Osteoblast (primary cell): ENCODE measurements at places on chromosomes 6 and 20. TPM values are rescaled to one million over a fixed set of nuclear protein-coding genes. Genes with fewer than 3 reads are reported as not detected.
A peak's percentile ranks its signal among the peaks of the same experiment; 100 is the strongest.

Gene OR10C1
- not detected in 2 replicates for total RNA-seq

Gene SNAP25
- 1.8 TPM in 2 replicates for total RNA-seq

Gene HSP90AB1
- 676 and 702 TPM in 2 replicates for total RNA-seq

Gene HLA-DPA1
- total RNA-seq = 5.4 and 30.4 TPM in 2 replicates

Gene MPIG6B
- total RNA-seq = not detected in 2 replicates

Gene RSPO4
- total RNA-seq = not detected in 2 replicates

Gene PKIB
- total RNA-seq = 0.72 and 3.5 TPM in 2 replicates

Gene LIN28B
- not detected in 2 replicates for total RNA-seq

Gene LRRN4
- not detected in 2 replicates for total RNA-seq

Gene SNAI1
- total RNA-seq = 1.8 and 2.1 TPM in 2 replicates

Gene SOBP
- 3.6 and 12.1 TPM in 2 replicates for total RNA-seq

Gene VSTM2L
- 2.5 and 2.9 TPM in 2 replicates for total RNA-seq

Gene FUCA2
- total RNA-seq = 64.8 and 70.7 TPM in 2 replicates

Gene COL21A1
- total RNA-seq = 8.0 and 19.2 TPM in 2 replicates

DNA sequence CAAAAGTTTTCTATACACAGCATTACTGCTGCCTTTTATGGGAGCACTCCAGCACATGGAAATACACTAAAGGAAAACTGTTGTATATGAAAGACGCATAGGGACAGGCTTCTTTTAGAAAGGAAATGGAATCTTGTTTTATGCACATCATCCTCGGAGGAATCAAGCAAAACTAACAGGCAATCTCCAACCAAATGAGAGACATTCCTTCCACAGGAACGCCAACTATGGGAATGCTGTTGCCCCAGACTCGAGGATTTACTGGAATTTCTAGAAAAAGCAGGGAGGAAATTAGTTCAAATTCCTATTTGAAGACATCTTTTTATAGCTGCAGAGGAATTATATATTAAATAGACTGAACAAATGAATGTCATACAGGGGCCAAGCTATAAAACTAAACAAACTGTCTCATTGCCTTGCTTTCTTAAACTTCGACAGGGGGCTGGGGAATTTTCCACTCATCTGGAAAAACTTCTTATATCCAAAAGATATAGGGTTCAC lies 52.2 kb downstream of the LYRM4 start:
- peaks cover 30% of the 10 kb centered on the region for H3K4me1 ChIP-seq
- no peaks in the 10 kb centered on the region for H3K36me3 ChIP-seq
- H3K27me3 ChIP-seq = no peaks in the 10 kb centered on the region
- DNase-seq = no peak

GRCh38 chr6:107555449-107555848 lies 65.5 kb downstream of the SOBP start:
- H3K36me3 ChIP-seq = no peaks in the 10 kb centered on the region
- DNase-seq = no peak
- H3K27ac ChIP-seq = no peak overlapping the region
- no peak overlapping the region for H3K4me3 ChIP-seq
- H3K27me3 ChIP-seq = no peaks in the 10 kb centered on the region

DNA sequence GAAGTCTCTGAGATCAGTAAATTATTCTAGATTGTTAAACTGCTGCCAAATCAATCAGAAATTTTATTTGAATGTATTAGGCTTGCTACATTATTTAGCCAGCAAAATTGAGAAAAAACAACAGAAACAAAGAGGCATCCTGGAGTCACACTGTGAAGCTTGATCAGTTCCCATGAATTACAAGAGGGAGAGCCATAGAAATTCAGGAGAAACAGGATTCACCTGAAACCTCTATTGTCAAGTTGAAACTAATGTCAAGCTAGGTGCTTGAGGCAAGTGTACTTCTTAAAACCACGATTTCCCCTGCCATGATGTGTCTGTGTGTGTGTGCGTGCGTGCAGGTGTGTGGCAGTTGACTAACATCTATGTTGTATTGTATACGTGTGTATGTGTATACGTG lies 439.1 kb upstream of the NOX3 start:
- no peak overlapping the region for H3K27ac ChIP-seq
- no peak overlapping the region for H3K4me3 ChIP-seq
- H3K4me1 ChIP-seq = no peaks in the 10 kb centered on the region

DNA sequence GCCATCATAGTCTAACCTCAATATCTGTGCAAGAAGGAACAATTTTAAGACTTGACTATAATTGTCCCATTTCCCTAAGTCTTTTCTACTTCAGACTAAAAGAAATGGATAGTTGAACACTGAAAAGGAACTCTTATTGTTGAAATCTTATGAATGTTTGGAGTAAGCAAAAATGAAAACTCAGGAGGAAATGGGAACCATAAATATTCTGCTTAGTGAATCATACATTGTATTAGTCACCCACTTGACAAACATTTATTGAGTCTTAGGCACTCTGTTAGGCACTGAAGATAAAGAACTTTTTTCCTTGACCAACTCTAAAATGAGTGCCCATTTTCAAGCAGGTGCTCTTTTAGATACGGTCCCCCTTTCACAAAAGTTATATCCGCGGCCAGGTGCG lies 8.7 kb downstream of the CCDC170 start:
- peak; percentile 83 for DNase-seq
- H3K36me3 ChIP-seq = no peaks in the 10 kb centered on the region
- H3K27ac ChIP-seq = no peak overlapping the region
- no peaks in the 10 kb centered on the region for H3K27me3 ChIP-seq

- DNase-seq = no peak
- no peaks in the 10 kb centered on the region for H3K36me3 ChIP-seq
- H3K4me1 ChIP-seq = no peaks in the 10 kb centered on the region
- H3K27me3 ChIP-seq = no peaks in the 10 kb centered on the region
- H3K27ac ChIP-seq = no peak overlapping the region
Measured at GRCh38 chr6:162481320-162481719, 246.2 kb downstream of the PRKN start.

DNA sequence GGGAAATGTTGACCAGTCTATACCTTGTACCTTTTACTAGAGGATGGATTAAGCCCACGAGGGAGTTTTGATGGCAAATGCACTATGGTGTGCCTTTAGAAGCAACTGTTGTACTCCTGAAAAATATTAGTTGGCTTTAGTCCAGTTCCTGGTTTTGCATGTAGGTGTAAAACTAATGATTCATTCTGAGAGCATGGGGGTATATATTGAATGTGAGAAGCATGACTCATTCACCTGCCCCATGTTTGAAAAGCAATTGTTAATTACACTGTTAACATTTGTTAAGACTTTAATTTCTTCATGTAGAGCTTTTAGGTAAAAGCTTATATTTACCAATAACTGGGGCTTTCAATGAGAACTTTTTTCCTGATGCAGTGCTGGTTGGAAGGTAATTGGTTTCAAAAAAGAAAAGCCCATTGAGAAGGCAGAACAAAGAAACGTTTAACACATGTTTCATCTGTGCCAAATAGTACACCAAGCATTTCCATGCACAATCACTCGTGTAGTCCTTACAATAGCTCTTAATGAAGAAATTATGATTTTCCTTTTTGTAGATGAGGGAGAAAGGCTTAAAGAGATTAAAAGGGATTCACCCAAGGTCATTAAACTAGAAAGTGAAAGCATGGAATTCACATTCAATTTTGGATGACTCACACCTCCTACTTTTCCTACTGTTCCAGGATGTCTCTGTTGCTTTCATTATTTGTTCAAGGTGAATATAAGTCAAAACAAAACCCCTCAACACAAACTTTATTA lies 134.1 kb downstream of the CCDC170 start:
- DNase-seq = no peak
- no peak overlapping the region for H3K27ac ChIP-seq

DNA sequence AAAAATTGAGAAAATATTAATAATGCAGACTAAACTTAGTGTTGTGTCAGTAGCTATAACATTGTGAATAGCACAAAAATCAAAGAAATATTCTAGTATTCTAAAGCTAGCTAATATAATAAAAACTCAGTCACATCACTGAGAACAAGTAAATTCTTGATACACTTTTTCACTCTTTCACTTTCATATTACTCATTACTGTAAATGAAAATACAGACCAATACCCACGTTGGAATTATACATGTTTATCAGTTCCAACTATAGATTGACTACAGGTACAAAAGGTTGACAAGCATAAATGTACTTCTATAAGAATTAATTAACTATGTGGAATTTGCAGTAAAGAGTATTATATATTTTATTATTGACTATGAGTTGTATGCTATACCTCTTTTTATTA lies 1043.4 kb upstream of the FLRT3 start:
- no peaks in the 10 kb centered on the region for H3K27me3 ChIP-seq
- no peak for DNase-seq
- no peaks in the 10 kb centered on the region for H3K4me1 ChIP-seq
- no peak overlapping the region for H3K4me3 ChIP-seq
- H3K27ac ChIP-seq = no peak overlapping the region

GRCh38 chr6:169723991-169724493 lies 258 bp downstream of the PHF10 start:
- no peaks in the 10 kb centered on the region for H3K27me3 ChIP-seq
- peaks cover 3% of the 10 kb centered on the region for H3K36me3 ChIP-seq
- H3K4me3 ChIP-seq = peak overlapping the region; percentile 65
- peaks cover 15% of the 10 kb centered on the region for H3K4me1 ChIP-seq
- peak; percentile 95 for DNase-seq

DNA sequence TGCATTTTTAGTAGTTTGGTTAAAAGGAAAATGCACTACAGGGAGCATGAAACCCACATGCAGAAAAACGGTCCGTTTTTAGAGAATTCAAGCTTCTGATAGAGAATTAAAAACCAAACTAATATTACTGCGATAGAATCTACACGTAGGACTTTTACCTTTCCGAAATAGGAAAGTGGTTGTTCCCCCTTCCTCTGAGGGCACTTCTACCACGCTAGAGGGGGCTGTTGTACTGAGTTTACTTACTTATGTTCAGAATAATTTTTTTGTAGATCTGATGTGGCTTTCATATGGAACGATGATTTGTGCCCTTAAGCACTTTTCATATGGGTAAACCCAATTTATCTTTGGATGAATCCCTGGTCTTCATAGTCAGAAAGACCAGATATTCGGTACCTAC lies 264.3 kb upstream of the PLN start:
- peaks cover 13% of the 10 kb centered on the region for H3K4me1 ChIP-seq
- H3K4me3 ChIP-seq = peak overlapping the region; percentile 32
- H3K27ac ChIP-seq = no peak overlapping the region

GRCh38 chr6:64072686-64073085 lies 437.1 kb downstream of the PHF3 start:
- H3K27me3 ChIP-seq = no peaks in the 10 kb centered on the region
- no peak overlapping the region for H3K4me3 ChIP-seq
- no peaks in the 10 kb centered on the region for H3K4me1 ChIP-seq
- H3K36me3 ChIP-seq = no peaks in the 10 kb centered on the region
- DNase-seq = no peak

GRCh38 chr6:25992413-25993340 lies 30.1 kb downstream of the TRIM38 start:
- peaks cover 3% of the 10 kb centered on the region for H3K4me1 ChIP-seq
- no peaks in the 10 kb centered on the region for H3K27me3 ChIP-seq
- H3K36me3 ChIP-seq = peaks cover 5% of the 10 kb centered on the region
- DNase-seq = peak; percentile 95
- peak overlapping the region; percentile 79 for H3K4me3 ChIP-seq

DNA sequence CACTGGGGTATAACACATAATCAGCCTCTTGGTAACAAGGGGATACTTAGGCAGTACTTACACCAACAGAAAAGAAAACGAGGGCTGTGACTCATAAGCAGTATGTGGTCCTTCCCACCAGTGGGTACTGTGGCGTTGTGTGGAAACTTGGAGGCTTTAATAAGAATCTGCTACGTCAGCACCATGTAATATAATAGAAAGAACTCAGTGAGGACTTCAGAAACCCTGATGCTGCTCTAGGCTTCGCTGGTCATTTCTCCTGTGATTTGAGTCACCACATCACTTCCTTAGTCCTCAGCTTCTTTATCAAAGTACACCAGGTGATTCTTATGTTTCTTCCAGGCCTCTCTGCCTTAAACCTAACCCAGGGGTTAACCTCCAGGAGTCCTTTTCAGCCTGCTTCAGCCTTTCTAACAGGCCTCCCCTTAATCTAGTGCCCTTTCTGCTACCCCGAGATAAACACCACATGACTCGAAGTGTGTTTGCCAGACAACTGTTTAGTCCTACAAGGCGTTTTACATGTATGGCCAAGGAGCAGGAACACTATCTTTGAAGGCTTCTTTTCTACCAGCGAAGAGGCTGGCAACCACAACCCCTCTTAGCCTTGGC lies 68.5 kb downstream of the FYN start:
- peak overlapping the region; percentile 95 for H3K27ac ChIP-seq
- H3K4me1 ChIP-seq = peaks cover 53% of the 10 kb centered on the region
- peak; percentile 37 for DNase-seq

DNA sequence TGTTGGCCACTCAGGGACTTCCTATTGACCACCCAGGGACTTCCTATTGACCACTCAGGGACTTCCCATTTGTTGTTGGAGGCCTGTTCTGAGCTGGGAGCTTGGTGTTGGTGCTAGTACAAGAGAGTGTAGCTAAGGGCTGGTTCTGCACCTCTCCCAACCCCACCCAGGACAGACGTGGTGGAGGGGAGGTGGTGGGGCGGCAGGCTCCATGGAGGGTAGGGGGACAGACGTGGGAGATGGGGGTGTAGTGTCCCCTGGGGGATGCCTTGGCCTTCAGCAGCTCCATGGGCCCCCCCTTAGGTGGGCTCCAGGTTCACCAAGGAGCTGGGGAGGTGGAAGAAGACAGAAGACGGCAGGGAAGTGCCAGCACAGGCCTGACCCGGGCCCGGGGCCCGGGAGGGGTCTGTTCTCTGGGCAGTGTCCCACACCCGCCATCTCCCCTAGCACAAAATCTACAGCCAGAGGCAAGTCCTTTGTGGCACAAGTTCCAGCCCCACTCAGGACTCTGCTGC lies 33.9 kb downstream of the CHRNA4 start:
- no peaks in the 10 kb centered on the region for H3K36me3 ChIP-seq
- no peak for DNase-seq
- peaks cover 9% of the 10 kb centered on the region for H3K27me3 ChIP-seq

GRCh38 chr6:90319044-90319443 lies 22.4 kb upstream of the BACH2 start:
- no peak overlapping the region for H3K4me3 ChIP-seq
- peaks cover 16% of the 10 kb centered on the region for H3K27me3 ChIP-seq
- H3K27ac ChIP-seq = no peak overlapping the region
- no peak for DNase-seq

DNA sequence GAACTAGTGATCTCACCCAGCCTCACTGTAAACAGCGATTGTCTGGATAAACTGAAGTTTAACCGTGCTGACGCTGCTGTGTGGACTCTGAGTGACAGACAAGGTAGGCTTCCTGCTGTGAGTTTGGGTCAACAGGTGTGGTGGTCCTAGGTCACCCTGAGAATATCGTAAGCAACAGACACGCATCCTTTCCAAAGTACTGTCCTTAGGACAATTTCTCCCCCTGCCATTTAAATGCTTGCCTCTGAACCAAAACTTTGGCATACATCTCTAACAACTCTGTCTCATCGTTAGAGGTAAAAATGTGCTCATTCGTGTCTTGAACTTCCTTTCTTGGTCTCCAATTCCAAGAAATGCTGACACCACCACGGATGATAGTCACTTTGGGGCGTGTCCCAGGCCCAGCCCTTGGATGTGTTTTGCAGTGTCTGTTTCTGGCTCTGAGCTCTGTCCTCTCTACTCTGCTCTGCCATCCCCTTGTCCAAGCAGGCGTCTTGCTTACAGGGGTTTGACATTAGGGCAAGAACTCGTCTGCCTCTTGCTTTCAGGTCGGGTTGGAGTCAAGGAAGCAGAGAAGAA lies 95.5 kb downstream of the EYA2 start:
- H3K4me1 ChIP-seq = no peaks in the 10 kb centered on the region
- no peaks in the 10 kb centered on the region for H3K36me3 ChIP-seq
- no peak for DNase-seq
- H3K27ac ChIP-seq = no peak overlapping the region
- no peaks in the 10 kb centered on the region for H3K27me3 ChIP-seq
- H3K4me3 ChIP-seq = no peak overlapping the region

GRCh38 chr6:158938220-158938619 lies 61.8 kb downstream of the RSPH3 start:
- H3K4me3 ChIP-seq = no peak overlapping the region
- DNase-seq = peak; percentile 36
- H3K4me1 ChIP-seq = no peaks in the 10 kb centered on the region
- no peaks in the 10 kb centered on the region for H3K36me3 ChIP-seq
- no peak overlapping the region for H3K27ac ChIP-seq
